Tibial nerve (tissue), 4 donors: ENCODE measurements at places on chromosomes 6 and 20. TPM values are rescaled to one million over a fixed set of nuclear protein-coding genes. Genes with fewer than 3 reads are reported as not detected.

GATA5 gene
- not detected for total RNA-seq

CRISP2 gene
- not detected for total RNA-seq

ELOVL2 gene
- total RNA-seq, result 0.60 TPM

CLPSL2 gene
- not detected for total RNA-seq

HCRTR2 gene
- total RNA-seq, result not detected

SALL4 gene
- total RNA-seq, result 0.42 TPM

SLC22A16 gene
- not detected for total RNA-seq
